ENCODE measurements at places on chromosomes 1 and 21. TPM values are rescaled to one million over a fixed set of nuclear protein-coding genes. Genes with fewer than 3 reads are reported as not detected.

The SGIP1 gene
- total RNA-seq = 7.0 TPM

The UBASH3A gene
- total RNA-seq = not detected

DNA sequence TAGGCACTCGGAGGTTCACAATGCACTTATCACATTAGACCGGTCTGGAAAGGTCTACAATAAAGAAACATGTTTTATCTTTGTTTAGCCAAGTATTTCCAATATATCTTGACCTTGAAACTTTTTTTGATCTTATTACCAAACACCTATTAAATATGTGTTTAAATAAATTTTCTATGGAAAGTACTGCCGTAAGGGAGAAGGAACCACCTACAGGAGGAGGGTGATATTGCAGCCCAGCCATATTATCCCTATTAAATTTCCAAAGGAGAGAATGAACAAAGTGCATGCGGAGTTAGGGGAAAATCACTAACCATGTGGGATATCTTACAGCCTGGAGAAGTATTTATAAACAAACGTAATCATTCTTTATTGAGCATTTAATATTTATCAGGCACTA lies 14.5 kb downstream of the BRINP2 start:
- no peak for DNase-seq

DNA sequence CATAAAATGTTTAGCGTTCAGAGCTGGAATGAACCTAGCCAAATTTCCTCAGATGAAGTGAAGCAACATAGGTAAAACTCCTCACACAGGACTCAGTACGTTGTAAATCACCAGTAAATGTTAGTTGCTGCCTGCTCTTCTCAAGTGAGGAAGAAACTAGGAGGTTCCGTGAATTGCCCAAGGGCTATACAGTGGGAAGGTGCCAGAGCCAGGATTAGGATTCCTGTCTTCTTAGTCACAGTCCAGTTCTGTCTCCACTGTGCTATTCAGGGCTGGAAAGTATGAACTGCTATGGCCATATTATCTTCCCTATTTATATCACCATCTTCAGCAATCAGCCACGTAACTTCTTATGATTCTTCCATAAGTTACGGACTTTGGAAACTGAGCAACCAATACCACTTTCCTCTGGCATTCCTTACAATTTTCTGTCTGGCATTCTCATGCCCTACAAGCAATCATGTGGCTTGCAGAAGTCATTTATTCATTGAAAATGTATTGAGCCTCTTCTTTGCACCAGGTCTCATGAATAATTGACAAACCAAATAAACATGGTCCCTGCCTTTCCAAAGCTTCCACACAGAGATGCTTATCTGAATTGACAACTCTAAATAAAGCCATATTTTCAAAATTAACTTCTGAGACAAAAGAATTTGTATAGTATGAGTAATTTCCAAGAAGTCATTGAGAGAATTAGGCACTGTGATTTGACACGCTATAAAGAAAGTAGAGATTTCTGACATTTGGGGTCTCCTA lies 271.6 kb upstream of the SGIP1 start:
- no peak for DNase-seq

GRCh38 chr1:53310847-53311681 lies 16.8 kb downstream of the LRP8 start:
- no peak for DNase-seq

- DNase-seq = no peak
Observed at GRCh38 chr1:93506126-93506525, 58.2 kb downstream of the FNBP1L start.

DNA sequence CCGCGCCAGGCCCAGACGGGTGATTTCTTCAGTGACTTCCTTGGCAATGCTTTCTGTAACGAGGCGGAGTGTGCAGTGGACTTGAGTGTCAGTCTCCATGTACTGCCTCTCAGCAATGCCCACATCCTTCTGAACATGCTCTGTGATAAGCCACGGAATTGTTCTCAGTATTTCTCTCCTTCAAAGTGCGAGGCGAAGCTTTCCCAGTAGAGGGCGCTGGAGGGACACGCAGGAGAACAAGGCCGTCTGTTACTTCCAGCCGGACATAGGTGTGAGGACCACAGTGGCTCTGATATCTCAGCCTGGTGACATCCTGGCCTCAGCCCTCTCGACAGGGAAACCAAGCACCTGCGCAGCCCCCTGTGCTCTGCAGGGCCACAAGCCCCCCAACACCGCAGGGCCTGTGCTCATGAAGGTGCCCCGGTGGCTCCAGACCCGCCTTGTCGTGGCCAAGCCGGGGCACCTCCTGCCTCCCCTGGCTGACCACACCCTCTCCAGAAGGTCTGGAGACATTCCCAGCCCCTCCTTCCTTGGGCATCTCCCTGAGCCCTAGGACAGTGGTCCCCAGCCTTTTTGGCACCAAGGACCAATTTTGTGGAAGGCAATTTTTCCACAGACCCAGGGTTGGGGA lies 46.1 kb upstream of the BACE2 start:
- no peak for DNase-seq

The DPT gene
- 32.1 TPM for total RNA-seq

The SETD4 gene
- total RNA-seq = 10.6 TPM

The TUFT1 gene
- total RNA-seq = 4.3 TPM

The FNBP1L gene
- 13.5 TPM for total RNA-seq

The TMEM53 gene
- total RNA-seq = 9.8 TPM

DNA sequence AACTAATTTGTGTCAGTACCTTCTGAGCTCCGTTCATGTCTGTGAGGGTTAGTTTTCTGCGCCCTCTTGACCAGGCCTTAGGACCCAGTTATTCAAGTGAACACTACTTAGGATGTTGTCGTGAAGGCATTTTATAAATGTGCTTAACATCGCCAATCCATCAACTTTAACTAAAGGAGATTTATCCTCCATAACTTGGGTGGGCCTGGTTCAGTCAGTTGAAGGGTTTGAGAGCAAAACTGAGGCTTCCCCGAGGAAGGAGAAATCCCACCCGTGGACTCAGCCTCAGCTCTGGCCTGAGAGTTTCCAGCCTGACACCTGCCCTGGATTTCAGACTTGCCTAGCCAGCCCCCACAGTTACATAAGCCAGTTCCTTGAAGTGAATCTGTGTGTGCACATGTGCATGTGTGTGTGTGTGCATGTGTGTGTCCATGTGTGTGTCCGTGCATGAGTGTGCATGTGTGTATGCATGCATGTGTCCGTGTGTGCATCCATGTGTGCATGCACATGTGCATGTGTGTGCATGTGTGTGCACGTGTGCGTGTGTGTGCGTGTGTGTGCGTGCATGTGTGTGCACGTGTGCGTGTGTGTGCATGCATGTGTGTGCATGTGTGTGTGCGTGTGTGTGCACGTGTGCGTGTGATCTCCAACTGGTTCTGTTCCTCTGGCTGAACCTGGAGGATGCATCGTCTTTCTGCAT lies 62.1 kb upstream of the PDE9A start:
- no peak for DNase-seq

GRCh38 chr1:38004284-38005108 lies 818 bp downstream of the FHL3 start:
- no peak for DNase-seq

DNA sequence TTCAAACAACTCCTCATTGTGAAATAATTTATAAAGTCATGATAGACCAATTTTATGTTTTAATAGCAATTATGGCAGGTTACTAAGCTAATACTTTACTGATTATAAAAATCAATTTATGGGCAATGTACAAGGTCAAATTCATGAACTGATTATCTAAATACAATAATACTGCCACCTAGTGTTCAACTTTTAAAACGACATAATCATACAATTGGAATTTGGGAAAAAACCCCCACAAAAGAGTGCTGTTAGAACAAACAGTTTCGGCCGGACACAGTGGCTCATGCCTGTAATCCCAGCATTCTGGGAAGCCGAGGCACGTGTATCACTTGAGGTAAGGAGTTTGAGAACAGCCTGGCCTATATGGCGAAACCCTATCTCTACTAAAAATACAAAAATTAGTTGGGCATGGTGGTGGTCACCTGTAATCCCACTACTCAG lies 14.0 kb downstream of the GTF2B start:
- no peak for DNase-seq

The AIDA gene
- 50.5 TPM for total RNA-seq

The SERTAD4 gene
- total RNA-seq = 3.7 TPM

GRCh38 chr1:85109475-85109874 lies 61.2 kb upstream of the MCOLN3 start:
- DNase-seq = no peak

DNA sequence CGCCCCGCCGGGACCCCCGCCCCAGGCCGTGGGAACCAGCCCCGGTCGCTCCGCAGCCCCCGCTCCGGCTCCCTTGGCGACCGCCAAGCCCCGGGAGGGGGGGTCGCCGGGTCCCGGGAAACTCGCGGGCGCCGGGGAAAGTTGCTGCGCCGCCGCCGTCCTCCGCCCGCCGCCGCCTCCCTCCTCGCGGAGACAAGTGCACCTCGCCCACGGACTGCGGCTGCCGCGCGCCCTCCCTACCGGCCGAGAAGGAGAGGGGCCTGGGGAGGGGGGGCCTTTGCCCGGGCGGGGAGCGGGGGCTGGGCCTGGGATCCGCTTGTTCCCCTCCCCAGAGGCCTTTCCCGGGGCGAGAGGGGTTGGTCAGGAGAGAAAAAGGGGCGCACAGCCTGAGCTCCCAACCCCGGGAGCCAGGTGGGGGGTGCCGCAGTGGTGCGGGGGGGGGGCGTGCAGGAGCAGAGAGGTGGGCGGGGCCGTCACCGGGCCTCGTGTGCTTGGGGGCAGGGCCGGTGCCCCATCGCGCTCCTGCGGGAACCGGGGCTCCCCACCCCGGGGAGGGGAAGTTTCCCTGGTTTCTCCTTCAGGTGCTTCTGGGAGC lies 592 bp downstream of the AGRN start:
- no peak for DNase-seq

The OR2L13 gene
- total RNA-seq = not detected

DNA sequence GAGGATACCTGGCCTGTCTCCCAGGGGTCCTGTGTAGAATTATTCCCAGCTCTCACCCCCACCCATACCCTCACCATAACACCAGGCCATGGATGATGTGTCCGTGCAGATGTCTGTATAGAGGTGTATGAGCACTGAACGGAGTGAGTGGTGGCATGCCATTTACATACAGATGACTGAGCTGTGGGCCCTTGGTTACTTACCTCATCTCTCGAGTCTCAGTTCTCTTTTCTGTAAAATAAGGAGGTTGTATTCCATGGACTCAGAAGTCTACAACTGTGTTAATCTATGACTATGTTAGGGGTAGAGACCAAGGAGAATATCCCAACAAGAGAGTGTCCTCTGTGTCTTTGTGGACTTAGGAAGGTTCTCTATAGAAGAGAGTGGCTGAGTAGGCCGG lies 65.6 kb upstream of the CD1D start:
- no peak for DNase-seq

- no peak for DNase-seq
Observed at GRCh38 chr1:97196825-97197516, 475.4 kb downstream of the PTBP2 start.

The CLIC4 gene
- 316 TPM for total RNA-seq

- no peak for DNase-seq
Observed at GRCh38 chr1:43253173-43253572, 16.6 kb upstream of the TMEM125 start.

- DNase-seq = no peak
Observed at GRCh38 chr1:33735624-33736023, 128.3 kb upstream of the HMGB4 start.

The NBPF6 gene
- not detected for total RNA-seq

GRCh38 chr1:183443466-183443865 lies 25.3 kb upstream of the NMNAT2 start:
- DNase-seq = no peak

The PMVK gene
- total RNA-seq = 30.9 TPM

DNA sequence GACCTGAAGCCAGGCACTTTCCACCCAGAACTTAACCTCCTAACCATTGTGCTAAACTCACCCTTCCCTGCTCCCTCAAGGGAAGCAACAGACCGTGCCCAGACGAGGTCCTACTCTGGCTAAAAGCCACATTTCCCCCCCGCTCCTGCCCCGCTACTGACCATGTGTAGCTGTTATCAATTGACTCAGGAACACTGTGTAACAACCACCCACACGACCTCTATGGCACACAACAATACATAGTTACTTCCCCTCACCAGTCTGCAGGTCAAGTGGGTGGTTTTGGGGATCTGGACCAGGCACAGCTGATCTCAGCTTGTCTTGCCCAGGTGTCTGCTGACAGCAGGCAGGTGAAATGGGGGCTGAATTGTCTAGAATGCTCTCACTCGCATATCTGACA lies 40.1 kb downstream of the CAMK2N1 start:
- peak; percentile 65 for DNase-seq

DNA sequence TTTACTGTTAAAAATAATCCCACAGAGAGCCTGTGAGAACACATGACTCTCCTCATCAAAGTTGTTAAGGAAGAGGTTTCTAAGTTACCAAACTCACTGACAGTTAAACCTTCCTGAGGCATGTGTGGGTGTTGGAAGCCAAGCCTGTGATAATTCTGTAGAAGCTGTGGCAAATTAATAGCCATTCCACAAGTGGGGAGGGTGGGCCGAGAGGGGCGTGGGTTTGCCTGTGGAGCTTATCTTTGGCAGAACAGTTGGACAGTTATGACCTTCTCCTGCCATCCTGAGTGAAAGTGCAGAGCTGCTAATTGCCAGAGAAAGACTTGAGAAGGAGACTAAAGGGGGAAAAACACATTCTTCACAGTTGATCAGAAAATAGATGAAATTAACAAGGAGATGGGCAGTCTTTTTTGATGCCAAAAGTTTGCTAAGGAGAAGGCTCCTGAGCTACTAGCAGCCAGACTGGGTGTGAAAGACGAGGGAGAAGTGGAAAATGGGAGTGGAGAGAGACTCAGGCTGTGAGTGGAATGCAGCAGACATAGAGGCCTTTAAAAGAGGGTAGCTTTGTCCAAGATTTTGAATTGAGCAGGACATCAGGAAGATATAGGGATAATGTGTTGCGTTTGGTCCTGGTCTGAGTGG lies 1.6 kb upstream of the PLA2G2C start:
- DNase-seq = no peak

The NUF2 gene
- 0.24 TPM for total RNA-seq

- DNase-seq = no peak
Observed at GRCh38 chr1:72936151-72936740, 653.9 kb upstream of the NEGR1 start.

- DNase-seq = no peak
Observed at GRCh38 chr1:63730211-63730610, 43.6 kb upstream of the ROR1 start.

The ESPN gene
- 0.32 TPM for total RNA-seq

GRCh38 chr21:46205166-46205565 lies 20.9 kb upstream of the SPATC1L start:
- peak; percentile 61 for DNase-seq

DNA sequence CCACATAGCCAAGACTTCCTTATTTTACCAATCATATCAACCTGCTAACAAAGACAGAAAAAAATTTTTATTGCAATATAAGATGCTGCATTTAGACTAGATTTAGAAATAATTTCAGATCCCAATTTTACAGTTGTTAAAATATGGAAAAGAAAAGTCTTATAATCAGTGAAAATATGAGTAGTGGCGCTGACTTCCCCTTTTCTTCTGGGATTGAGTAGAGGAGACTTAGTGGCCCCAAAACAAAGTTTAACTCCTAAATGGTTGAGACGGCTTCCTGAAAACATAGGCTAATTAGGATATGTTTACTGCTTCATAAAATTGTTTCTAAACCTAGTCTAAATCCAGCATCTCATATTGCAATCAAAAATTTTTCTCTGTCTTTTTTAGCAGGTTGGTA lies 68.4 kb downstream of the RAB3GAP2 start:
- no peak for DNase-seq

Measured in cardiac septum (tissue), 1 donor.